ENCODE measurements at places on chromosomes 2 and 18.

DNA sequence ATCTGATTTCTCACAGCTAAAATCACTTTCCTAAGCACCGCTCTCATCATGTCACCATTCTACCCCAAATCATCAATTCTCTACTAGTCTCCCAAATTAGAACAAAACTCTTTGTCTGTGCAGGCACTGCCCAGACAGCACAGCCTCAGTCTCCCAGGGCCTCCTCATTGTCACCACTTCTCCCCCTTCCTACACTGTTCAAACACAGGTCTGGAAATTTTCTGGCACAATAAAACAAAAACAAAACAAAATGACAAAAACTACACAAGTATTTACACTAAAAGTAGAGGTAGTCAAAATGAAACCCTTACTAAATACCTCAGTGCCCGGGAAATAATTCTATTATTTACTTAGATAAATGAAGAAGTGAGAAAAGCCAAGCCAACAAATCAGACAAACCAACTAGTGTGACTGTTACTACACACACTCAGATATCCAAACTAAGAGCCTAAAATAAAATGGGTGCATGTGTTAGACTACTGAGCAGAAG, 156.2 kb upstream of the DNMT3A start:
- H3K4me1 ChIP-seq = no peaks in the 10 kb centered on the region
- no peak for DNase-seq
- no peak overlapping the region for H3K4me3 ChIP-seq
- H3K27ac ChIP-seq = no peak overlapping the region

- H3K27me3 ChIP-seq = no peaks in the 10 kb centered on the region
- H3K27ac ChIP-seq = no peak overlapping the region
Observed at GRCh38 chr2:36770542-36771287, 74.2 kb downstream of the VIT start.

DNA sequence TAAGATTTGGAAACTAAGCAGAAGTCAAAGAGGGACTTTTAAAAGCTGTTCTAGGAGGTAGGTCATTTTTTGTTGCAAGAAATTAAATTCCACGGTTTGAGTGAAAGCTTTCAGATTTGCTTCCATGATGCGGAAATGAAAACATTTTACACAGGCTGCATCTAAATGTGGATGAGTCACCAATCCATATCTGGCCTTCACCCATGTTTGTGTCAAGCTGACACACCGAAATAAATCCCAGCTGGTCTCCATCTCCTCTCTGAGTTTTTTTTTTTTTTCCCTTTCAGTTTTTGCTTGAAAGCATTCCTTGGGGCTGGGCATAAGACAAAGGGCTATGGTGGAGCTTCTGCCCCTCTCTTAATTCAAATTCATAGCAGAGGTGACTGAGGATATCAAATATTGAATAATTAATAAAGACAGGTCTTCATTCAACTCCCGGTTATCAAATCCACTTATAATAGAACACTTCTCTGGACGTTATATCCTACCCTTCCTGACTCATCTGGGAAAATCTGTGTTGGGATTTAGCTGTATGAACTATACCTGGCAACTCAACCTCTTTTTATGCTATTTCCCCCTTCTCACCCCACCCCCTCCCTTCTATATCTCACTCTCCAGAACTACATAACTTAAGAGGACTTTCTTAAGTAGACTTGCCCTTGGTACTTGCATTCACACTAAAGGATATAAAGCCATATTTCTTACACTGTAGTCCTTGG, 558.3 kb upstream of the GCFC2 start:
- H3K27me3 ChIP-seq = no peaks in the 10 kb centered on the region
- H3K36me3 ChIP-seq = no peaks in the 10 kb centered on the region
- no peak for DNase-seq
- H3K4me3 ChIP-seq = no peak overlapping the region

GRCh38 chr2:32136097-32136496, 29.6 kb upstream of the SLC30A6 start:
- DNase-seq = no peak
- H3K27ac ChIP-seq = no peak overlapping the region
- no peaks in the 10 kb centered on the region for H3K4me1 ChIP-seq

DNA sequence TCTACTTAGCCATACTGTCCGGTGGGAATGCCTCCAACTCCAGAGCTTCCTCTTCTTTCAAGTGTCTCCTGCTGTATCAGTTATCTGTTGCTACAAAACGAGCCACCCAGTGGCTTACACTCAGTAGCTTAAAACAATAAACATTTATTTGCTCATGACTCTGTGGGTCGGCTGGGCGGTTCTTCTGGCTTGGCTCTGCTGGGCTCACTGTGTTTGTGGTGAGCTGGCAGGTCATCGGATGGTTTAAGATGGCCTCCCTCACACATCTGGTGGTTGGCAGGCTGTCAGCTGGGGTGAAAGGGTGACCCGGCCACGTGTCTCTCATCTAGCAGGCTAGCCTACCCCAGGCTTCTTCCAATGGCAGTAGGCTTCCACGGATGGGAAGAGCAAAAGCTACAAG, 122.4 kb upstream of the SLC1A4 start:
- peaks cover 8% of the 10 kb centered on the region for H3K4me1 ChIP-seq
- H3K36me3 ChIP-seq = no peaks in the 10 kb centered on the region
- H3K27me3 ChIP-seq = no peaks in the 10 kb centered on the region

DNA sequence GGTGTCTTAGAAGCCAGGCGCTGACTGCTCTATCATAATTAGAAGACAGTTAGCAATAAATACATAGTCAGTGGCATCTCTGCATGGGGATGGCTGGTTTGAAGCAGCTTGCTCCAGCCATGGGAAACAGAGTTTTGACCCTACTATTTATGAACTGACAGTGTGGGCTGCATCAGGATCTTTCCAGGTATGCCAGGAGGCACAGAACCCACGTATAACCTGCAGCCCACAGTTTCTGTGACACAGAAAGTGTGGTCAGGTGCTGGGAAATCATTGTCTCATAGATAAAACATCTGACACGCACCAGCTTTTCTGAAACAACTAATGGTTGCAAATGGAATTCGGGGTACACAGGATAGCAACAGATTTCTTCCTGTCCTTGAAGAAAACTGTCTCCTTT, 34.7 kb downstream of the INPP4A start:
- H3K4me3 ChIP-seq = peak overlapping the region; percentile 18
- H3K27me3 ChIP-seq = no peaks in the 10 kb centered on the region
- no peaks in the 10 kb centered on the region for H3K36me3 ChIP-seq
- H3K27ac ChIP-seq = no peak overlapping the region
- DNase-seq = no peak

DNA sequence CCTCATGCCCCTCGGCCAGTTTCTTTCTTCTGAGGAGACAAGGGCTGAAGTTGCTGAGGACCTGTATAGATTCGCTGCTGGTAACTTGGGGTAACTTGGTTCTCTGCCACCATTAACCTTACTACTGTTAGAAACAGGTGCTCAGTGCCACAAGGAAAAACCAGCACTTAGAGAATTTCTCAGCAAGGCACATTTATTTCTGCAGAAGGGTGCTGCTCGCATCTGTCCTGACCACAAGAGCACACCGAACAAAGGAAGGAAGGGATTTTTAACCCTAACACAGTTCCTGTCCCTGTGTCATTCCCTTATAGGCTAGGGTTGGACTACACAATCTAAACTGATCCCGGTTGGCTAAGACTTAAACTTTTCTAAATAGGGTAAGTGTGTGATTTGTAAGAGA, 154.1 kb downstream of the SOCS6 start:
- H3K27me3 ChIP-seq = no peaks in the 10 kb centered on the region
- no peak for DNase-seq
- H3K36me3 ChIP-seq = no peaks in the 10 kb centered on the region
- no peak overlapping the region for H3K4me3 ChIP-seq

DNA sequence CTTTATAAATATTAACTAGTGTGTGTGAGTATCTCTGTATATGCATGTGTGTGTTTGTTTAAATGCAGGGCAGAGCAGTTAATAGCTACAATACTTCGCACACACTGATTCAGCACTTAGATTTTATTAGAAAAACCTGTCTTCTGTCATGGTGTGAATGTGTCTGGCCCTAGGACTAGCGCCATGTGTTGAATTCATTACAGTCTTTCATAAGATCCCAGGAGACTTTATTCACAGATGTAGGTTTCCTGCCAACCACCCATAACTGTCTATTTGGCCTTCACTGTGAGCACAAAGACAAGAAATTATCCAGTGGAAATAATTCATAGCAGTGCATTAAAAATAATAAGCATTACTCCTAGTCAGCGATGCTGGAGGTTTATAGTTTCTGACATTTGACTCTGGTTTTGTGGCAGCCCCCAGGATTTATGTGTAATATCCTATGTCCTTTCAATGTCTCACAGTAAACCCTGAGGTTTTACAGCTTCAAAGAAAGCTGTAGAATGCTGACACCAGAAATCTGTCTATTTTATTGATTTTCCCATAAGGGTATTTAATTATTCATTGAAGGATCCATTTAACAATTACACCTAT, 93.9 kb downstream of the ZNF804A start:
- no peak overlapping the region for H3K27ac ChIP-seq
- H3K27me3 ChIP-seq = no peaks in the 10 kb centered on the region
- no peaks in the 10 kb centered on the region for H3K36me3 ChIP-seq
- no peaks in the 10 kb centered on the region for H3K4me1 ChIP-seq
- no peak for DNase-seq

- H3K4me3 ChIP-seq = peak overlapping the region; percentile 29
- DNase-seq = no peak
- no peaks in the 10 kb centered on the region for H3K27me3 ChIP-seq
- no peak overlapping the region for H3K27ac ChIP-seq
Observed at GRCh38 chr2:201414099-201415023, 36.9 kb downstream of the TRAK2 start.

- H3K27me3 ChIP-seq = no peaks in the 10 kb centered on the region
- H3K4me3 ChIP-seq = peak overlapping the region; percentile 29
- H3K4me1 ChIP-seq = peaks cover 12% of the 10 kb centered on the region
Observed at GRCh38 chr2:23380562-23381065, 4.4 kb upstream of the KLHL29 start.

- no peak for DNase-seq
- H3K4me1 ChIP-seq = no peaks in the 10 kb centered on the region
- no peaks in the 10 kb centered on the region for H3K36me3 ChIP-seq
- no peak overlapping the region for H3K27ac ChIP-seq
- H3K4me3 ChIP-seq = no peak overlapping the region
Observed at GRCh38 chr2:44296653-44297052, 21.4 kb downstream of the SLC3A1 start.

- no peaks in the 10 kb centered on the region for H3K36me3 ChIP-seq
- H3K27me3 ChIP-seq = no peaks in the 10 kb centered on the region
- no peak overlapping the region for H3K4me3 ChIP-seq
- H3K4me1 ChIP-seq = no peaks in the 10 kb centered on the region
Observed at GRCh38 chr2:198697794-198698193, 759.9 kb downstream of the SATB2 start.

- no peak overlapping the region for H3K27ac ChIP-seq
Observed at GRCh38 chr2:27799646-27800010, 28.1 kb downstream of the MRPL33 start.

- H3K4me1 ChIP-seq = no peaks in the 10 kb centered on the region
- no peak overlapping the region for H3K27ac ChIP-seq
- no peak overlapping the region for H3K4me3 ChIP-seq
Observed at GRCh38 chr2:234865586-234865985, 86.2 kb upstream of the SH3BP4 start.

DNA sequence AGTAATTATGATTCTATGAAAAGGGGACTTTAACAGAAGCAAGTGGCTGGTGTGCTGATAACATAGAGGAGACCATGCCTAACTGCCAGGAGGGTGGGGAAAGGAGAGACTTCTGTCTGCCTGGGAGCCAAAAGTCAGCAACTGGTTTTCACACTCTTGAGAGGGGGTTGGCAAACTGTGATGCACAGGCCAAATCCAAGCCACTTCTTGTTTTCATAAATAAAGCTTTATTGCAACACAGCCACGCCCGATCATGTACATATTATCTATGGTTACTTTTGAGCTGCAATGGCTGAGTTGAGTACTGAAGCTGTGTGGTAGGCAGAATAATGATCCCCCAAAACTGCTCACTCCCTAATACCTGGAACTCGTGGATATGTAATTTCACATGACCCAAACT, 208.4 kb downstream of the LNPK start:
- no peak overlapping the region for H3K4me3 ChIP-seq
- no peaks in the 10 kb centered on the region for H3K4me1 ChIP-seq
- H3K36me3 ChIP-seq = no peaks in the 10 kb centered on the region
- H3K27ac ChIP-seq = no peak overlapping the region
- DNase-seq = no peak
- no peaks in the 10 kb centered on the region for H3K27me3 ChIP-seq

- H3K27me3 ChIP-seq = no peaks in the 10 kb centered on the region
- no peak overlapping the region for H3K27ac ChIP-seq
- H3K4me3 ChIP-seq = no peak overlapping the region
- no peak for DNase-seq
Observed at GRCh38 chr2:207920321-207920720, 105.0 kb downstream of the PLEKHM3 start.

DNA sequence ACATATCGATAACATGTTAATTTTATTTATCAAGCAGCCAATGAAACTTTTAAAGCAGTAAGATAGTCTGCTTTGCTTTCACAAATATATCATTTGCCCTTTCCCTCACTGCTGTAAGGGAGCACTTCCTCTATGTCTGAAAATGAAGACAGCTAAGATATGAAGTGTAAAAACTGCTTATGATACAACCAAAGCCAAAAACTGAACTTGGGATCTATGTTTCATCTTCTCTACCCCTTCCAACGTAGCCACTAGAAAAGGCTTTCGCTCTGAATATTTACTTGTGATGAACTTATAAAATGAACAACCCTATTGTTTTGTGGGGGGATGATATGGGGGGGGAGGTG, 140.3 kb downstream of the TCF4 start:
- no peak overlapping the region for H3K4me3 ChIP-seq
- no peaks in the 10 kb centered on the region for H3K4me1 ChIP-seq
- H3K27me3 ChIP-seq = no peaks in the 10 kb centered on the region
- H3K27ac ChIP-seq = no peak overlapping the region
- no peaks in the 10 kb centered on the region for H3K36me3 ChIP-seq

- H3K4me1 ChIP-seq = no peaks in the 10 kb centered on the region
- H3K4me3 ChIP-seq = no peak overlapping the region
- H3K36me3 ChIP-seq = no peaks in the 10 kb centered on the region
- no peak overlapping the region for H3K27ac ChIP-seq
- no peaks in the 10 kb centered on the region for H3K27me3 ChIP-seq
Observed at GRCh38 chr2:162127422-162127821, 24.6 kb downstream of the GCG start.

GRCh38 chr2:209976698-209977385, 25.6 kb upstream of the RPE start:
- no peak for DNase-seq
- H3K27ac ChIP-seq = no peak overlapping the region
- H3K36me3 ChIP-seq = no peaks in the 10 kb centered on the region
- H3K4me3 ChIP-seq = no peak overlapping the region
- H3K27me3 ChIP-seq = no peaks in the 10 kb centered on the region

GRCh38 chr18:58258692-58259342, 214.8 kb downstream of the NEDD4L start:
- H3K4me3 ChIP-seq = no peak overlapping the region
- no peaks in the 10 kb centered on the region for H3K27me3 ChIP-seq
- no peaks in the 10 kb centered on the region for H3K36me3 ChIP-seq
- no peak for DNase-seq

- H3K27me3 ChIP-seq = no peaks in the 10 kb centered on the region
- DNase-seq = no peak
- H3K27ac ChIP-seq = no peak overlapping the region
- peaks cover 4% of the 10 kb centered on the region for H3K4me1 ChIP-seq
- H3K4me3 ChIP-seq = no peak overlapping the region
Observed at GRCh38 chr2:53985646-53986045, 14.9 kb upstream of the PSME4 start.

Data from CD8-positive, alpha-beta memory T cell (primary cell).